CD8-positive, alpha-beta memory T cell (primary cell): ENCODE measurements at places on chromosomes 1 and 21.

DNA sequence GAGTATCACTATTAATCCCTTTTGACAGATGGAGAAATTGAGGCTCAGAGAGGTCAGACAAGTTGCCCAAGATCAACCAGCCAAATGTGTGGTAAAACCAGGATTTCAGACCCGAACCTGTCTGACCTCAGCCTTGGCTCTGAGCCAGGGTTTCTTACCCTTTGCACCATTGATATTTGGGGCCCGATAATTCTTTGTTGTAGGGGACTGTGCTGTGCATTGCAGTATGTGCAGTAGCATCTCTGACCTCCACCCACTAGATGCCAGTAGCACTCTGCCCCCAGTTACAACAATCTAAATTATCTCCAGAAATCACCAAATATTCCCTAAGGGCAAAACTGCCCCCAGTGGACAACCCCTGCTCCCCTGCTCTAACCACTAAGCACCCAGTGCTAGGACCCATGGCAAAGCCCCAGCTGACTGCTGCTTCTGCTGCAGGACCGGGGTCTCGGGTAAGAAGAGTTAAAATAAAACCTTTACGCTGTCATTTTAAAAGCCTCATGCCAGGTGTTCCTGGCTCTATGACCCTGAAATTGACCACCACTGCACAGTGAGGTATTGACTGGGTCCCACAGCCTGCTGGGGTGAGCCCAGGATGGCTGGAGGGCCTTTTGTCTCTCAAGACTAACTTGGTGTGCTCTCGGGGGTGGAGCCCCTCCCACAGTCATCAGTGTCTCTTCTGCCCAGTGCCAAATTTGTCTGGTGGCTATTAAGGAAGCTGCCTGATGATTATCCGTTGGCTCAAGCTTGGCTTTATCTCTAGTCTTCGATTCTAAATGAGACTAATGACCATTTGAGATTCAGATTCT, 5.6 kb upstream of the MAN1C1 start:
- DNase-seq: no peak

GRCh38 chr1:243474136-243474881, 218.5 kb downstream of the SDCCAG8 start:
- DNase-seq: no peak

GRCh38 chr1:101137144-101138126, 99.4 kb upstream of the S1PR1 start:
- no peak for DNase-seq

DNA sequence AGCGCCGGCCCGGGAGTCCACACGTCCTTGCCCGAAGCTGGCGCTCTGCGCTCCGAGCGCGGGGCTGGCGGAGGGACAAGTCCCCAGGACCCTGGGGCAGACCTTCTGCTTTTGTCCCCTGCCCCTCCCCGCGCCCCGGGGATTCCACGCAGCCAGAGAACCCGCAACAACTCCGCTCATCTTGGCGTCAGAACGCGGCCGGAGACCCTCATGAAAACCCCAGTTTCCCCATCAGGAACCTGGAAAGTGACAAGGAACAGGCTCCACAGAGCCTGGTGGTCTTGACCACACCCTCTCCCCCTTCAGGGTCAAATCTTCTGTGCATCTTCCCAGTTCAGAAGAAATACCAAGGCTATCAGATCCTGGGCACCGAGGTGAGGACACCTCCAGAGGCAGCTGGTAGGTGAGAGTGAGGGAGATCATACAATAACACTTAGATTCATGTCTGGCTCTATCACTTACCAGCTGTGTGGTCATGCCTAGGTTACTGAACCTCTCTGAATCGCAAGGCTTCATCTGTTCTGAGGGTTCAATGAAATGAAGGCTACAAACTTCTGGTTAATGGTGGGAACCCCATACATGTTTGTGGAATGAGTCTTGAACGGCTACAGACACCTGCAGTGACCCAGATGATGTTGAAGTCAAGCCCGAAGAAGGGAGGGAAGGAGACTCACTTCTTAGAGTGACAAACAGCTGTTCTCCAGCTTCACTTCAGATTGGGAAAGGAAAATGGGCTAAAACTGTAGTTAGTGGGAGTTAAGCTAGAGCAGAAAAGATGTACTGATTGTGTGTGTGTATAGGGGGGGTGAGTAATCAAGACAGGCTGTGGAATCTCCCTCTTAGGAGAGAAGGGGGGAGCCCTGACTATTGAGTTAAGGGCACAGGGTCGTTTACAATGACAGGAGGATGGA, 555 bp upstream of the RSPO1 start:
- DNase-seq: no peak

DNA sequence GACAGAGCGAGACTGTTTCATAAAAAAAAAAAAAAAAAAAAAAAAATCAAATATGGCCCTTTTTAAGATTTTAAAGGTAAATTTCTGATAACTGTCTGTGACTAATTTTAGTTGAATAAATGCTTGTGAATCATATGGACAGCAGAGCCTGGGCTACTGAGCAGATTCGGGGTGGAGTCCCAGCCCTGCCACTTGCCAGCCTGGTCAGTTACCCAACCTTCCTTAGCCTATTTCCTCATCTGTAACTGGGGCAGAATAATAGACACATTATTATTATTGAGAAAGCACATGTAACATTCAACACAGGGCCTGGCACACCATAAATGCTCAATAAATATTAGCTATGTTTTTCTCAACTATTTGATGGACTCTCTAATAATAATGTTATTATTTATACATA, 11.2 kb upstream of the H3-3A start:
- no peak for DNase-seq

DNA sequence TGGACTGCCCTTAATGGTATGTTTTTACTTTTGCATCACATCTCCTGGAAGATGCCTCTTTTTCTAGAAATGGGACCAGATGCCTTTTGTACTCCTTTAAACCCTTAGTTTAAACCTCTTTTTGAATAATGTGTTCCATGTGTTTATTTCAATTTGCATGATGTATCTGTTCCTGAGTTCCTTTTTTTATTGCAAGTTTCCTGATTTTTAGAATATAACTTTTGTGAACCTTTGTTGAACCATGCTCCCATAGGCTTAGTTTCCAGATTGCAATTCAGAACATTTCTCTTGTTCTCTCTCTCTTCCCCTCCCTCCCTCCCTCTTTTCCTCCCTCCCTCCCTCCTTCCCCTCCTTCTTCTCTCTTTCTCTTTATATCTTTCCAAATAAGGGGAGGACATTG, 81.9 kb downstream of the RGL1 start:
- DNase-seq: no peak

- DNase-seq: no peak
Observed at GRCh38 chr1:154851392-154852177, 18.5 kb downstream of the KCNN3 start.

GRCh38 chr1:47448462-47449222, 10.8 kb downstream of the FOXD2 start:
- no peak for DNase-seq

- no peak for DNase-seq
Observed at GRCh38 chr1:58695206-58695605, 4.7 kb downstream of the MYSM1 start.

DNA sequence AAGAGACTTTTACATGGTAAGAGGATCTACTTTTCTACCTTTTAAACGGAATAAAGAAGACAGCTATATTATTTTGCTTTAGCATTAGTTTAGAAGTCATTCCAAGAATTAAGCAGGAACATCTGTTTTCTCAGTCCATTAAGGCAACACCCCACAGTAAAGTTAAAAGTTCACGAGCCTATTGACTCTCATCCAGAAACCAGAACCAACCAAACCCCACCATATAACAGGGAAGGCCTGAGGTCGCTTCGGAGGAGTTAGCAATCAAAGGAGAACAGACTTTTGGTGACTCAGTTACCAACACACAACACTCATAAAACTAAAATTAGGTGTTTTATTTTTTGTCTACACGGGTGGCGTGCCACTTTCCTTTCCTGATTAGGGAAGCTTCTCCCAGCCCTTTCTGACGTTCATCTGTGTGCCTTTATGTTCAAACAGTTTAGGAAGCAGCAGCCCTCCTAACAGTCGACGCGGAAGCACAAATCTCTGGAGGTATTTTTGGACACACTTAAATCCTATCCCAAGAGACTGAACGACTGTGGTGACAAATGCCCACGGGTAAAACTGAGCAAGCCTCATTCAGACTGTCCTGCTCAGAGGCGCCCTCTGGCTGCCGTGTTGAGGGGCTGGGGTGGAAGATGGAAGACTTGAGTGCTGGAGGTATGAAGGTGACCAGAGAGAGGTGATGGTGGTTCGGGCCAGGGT, 8.6 kb upstream of the PLA2G2C start:
- DNase-seq: peak; percentile 45

- DNase-seq: no peak
Observed at GRCh38 chr1:161251579-161251978, 7.0 kb upstream of the PCP4L1 start.

GRCh38 chr1:232705815-232706575, 76.1 kb upstream of the SIPA1L2 start:
- no peak for DNase-seq

GRCh38 chr1:54487571-54488050, 60.4 kb upstream of the ACOT11 start:
- no peak for DNase-seq

GRCh38 chr1:60059468-60059867, 14.1 kb downstream of the C1orf87 start:
- DNase-seq: no peak

DNA sequence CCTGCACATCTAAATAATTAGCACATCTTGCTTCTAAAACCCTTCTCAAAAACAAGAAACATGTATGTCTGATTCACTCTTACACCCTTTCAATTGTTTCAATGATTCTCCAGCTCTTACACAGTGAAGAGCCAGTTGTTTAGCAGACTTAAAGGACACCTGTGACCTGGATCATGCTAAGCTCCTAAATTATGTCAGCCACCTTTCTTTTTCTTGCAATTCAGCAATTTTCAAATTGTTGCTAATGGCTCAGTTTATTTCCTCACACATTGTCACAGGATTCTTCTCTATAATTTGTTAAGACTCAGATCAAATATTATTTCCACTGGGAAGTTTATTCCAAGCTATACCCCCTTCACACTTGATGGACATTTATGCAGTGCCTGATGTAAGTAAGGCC, 413.2 kb downstream of the PLA2G4A start:
- no peak for DNase-seq

GRCh38 chr21:35503671-35504070, 454.6 kb upstream of the RUNX1 start:
- DNase-seq: no peak

- no peak for DNase-seq
Observed at GRCh38 chr1:93668121-93668520, 13.5 kb downstream of the BCAR3 start.

DNA sequence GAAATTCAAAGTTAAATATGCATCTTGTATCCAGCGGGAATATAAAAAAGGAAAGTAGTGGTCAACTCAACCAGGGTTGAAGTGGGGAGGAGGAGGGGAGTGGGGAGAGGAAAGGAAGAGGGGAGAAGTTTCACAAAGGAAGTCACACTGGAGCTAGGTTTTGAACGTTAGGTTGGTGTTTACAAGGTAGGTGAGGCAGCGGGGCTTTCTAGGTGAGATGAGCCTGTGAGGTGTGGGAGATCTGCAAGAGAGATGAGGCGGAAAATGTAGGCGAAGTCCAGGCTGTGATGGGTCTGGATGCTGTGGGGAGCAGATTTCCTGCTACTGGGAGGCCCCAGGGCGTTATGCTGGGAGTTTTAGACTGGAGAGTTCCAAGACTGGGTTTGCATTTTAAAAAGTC, 36.1 kb upstream of the IL20 start:
- peak; percentile 28 for DNase-seq

DNA sequence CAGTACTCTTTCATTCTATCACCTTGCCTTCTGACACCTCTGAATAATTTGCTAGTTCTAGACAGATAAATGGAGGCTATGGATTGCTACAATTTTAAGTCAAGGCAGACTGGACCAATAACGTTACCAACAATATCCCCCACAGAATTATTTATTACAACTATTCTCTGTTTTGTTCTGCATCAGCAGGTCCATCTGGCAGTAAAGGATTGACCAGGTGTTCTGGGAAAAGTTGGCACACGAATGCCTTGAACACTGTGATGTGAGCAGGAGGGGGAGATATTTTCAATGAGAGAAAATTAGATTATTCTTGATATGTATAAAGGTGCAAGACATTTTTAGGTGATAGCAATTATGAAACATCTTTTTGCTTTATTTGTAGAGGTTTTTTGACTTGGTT, 718.8 kb upstream of the TMPRSS15 start:
- no peak for DNase-seq

GRCh38 chr1:100051893-100052292, 80.8 kb downstream of the SASS6 start:
- no peak for DNase-seq

GRCh38 chr1:232459087-232459486, 170.8 kb downstream of the SIPA1L2 start:
- DNase-seq: no peak

- DNase-seq: no peak
Observed at GRCh38 chr21:43812139-43812821, 22.9 kb downstream of the RRP1 start.

DNA sequence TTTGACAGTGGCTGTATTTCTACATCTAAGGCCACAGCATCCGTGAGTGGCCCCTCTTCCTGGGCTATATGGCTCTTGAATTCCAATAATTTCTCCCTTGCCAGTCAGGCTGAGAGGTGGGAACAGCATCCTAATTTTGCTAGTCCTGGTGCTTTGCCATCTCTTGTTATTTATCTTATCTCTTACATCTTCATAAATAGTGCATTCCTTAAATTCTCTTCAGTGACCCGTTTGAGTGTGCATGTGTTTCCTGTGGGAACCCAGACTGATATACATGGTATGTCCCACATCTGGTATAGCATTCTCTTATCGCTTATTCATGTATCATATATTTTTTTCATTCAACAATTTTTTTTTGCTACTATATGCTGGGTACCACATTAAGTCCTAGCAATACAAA, 9.9 kb downstream of the S100A11 start:
- DNase-seq: no peak
